A549 (cell line): ENCODE measurements at places on chromosomes 2 and 18.

DNA sequence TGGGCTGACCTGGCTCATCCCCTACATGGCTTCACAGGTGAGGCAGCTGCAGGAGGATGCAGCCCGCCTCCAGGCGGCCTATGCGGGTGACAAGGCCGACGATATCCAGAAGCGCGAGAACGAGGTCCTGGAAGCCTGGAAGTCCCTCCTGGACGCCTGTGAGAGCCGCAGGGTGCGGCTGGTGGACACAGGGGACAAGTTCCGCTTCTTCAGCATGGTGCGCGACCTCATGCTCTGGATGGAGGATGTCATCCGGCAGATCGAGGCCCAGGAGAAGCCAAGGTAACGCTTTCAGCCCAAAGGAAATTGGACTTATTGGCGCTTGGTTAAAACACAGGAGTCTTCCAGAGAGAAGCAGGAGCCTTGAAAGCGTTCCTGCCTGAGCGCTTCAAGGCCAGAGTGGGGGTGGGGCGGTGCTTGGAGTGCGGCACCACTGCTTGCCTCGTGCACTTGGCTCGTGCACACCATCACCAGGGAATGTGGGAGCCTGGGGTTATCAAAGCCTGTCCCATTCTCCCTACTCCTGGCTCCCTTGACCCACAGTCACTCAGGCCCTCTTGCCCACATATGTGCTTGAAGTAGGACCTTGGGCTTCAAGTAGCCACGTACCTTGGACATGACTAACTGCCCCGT lies 69.8 kb upstream of the EML6 start:
- no peak for DNase-seq

DNA sequence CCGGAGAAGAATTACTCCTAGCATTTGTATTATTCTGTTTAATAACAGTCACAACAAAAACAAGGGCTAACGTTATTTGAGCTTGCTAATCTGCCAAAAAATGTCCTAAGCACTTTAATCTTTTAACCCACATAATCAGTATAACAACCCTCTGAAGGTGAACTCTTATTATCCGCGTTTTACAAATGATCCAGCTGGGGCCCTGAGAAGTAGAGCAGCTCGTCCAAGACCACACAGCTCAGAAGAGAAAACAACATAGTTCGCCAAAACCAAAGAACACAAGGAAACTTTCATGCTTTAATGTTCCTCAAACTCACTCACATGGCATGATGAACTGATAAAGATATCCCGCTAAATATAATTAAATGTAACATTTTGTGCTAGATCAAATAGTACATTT lies 159.7 kb upstream of the ZNF236 start:
- DNase-seq, result no peak

DNA sequence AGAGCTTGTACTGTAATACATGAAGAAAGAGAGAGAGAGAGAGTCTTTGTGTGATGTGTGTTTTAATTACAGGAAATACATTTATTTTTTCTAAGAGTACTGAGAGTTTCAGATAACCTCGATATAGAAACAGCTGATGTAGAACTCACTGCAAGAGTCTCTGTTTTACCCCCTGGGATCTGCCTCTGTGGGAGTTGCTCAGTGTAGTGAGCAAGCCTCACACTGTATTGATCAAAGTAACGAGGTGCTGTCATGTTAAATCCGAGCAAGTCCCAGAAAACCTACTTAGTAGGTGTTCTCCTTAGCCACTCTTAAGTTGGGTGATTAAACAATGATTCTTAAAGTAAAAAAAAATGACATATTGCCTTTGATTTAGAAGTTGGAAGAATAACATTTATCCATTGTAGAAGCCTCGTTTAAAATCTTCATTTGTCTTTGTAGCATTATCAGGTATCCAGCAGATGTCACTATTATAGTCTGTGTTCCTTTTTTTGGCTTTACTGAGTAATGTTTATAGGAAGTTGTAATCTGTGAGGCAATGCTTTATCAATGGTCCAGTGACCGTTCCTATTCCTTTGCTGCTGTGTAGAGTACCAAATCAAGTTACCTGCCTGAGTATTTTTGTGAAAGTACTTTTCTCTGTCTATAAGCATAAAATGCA lies 219.0 kb downstream of the MYO3B start:
- no peak for DNase-seq

- no peak for DNase-seq
These were observed 455 bp downstream of the PREPL start for GRCh38 chr2:44360749-44361329.

DNA sequence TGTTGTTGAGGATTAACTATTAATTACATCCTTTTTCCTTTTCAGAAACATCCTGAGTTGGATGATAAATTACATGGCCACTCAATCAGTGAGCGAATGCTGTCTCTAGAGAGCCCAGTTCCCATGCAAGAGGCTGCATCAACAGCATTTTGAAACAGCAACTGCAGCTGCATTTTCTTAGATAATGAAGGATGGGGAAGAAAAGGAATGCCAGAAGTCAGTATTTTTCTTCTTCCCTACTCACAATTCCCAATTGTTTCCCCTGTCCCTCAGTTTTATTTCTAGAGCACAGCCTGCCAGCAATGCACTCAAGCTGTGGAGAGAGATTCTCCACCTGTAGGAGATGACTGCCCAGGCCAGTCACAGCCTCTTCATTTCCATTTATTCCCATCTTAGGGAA lies 6.9 kb downstream of the SCN7A start:
- no peak for DNase-seq

DNA sequence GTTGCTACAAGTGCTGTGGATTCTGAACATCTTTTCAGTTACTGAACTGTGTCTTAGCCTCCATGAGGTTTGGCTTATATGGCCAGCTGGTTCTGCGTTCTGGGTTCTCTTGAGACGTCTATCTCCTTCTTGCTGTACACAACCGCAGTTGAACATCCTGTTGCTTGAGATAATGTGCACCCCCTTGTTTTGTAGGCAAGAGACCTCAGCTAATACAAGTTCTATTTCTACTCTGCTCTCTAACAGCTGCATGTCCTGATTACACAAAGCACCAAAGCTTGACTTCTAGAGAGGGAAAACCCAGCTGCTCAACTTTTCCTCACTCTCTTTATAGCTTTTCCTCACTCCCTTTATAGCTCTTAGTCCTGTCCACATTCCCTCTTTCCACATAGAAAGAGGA lies 176.0 kb downstream of the LTBP1 start:
- DNase-seq, result no peak

GRCh38 chr2:37679072-37679695 lies 7.7 kb upstream of the CDC42EP3 start:
- DNase-seq, result no peak

GRCh38 chr2:121019756-121020155 lies 265.2 kb downstream of the TFCP2L1 start:
- DNase-seq, result no peak

DNA sequence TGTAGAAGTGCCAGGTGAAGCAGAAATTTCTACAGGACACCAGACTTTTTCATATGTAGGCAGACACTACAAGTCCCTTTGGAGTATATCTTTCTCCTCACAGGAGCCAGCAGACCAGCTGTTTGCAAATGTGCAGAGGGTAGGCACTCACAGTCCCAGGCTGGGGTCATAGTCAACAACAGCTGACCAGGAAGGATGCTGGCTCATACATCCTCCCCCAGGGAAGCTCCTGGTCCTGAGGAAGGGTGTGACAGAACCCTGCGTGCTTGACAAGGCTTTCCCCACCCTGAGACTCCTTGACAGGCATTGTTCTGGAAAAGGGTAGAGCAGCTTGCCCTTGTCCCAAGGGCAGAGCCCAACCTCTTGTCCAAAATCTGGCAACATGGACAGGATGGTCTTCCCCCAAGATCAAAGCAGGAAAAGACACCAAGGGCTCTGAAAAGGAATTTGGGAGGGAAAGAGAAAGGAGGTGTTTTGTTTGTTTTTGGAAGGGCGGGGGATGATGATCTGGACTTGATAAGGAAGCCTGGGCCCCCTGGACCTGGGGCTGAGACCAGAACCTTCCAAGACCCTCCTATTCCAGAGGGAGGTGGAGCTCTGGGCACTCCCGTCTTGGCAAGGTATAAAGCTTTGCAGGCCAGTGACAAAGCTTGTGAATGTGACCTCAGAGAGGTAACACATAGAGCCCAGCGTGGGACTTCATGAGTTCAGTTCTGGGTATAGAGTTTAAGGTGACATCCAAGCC lies 87.1 kb downstream of the GFPT1 start:
- DNase-seq, result no peak

GRCh38 chr2:48240912-48241311 lies 289.0 kb upstream of the STON1 start:
- no peak for DNase-seq

DNA sequence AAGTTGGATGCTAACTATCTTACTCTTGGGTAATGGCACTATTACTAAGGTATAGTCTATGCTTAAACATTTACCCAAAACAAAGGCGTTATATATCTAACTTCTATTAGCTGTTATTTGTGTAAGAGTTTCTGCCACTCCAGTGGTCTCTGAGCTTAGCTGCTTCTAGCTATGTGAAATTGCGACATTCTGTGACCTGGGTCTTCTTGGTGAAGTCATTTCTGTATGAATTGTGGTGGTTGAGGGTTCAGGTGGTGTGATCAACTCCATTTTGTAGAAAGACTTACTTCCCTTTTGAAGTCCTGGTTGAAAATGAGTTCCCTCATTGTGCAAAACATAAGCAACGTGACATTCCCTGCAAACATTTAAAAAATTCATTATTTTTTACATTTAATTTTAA lies 221.6 kb downstream of the PIK3C3 start:
- no peak for DNase-seq

GRCh38 chr2:238945433-238946150 lies 97.7 kb downstream of the TWIST2 start:
- DNase-seq, result peak; percentile 22

GRCh38 chr2:215664847-215665525 lies 229.1 kb upstream of the FN1 start:
- DNase-seq, result peak; percentile 63

- no peak for DNase-seq
These were observed 2.2 kb downstream of the CCDC102B start for GRCh38 chr18:68800075-68800474.

- peak; percentile 32 for DNase-seq
These were observed 5.0 kb downstream of the RUFY4 start for GRCh38 chr2:218074031-218074430.

- DNase-seq, result no peak
These were observed 82.0 kb upstream of the OTX1 start for GRCh38 chr2:62968668-62969067.

- no peak for DNase-seq
These were observed 260.5 kb downstream of the DYSF start for GRCh38 chr2:71713581-71714580.

DNA sequence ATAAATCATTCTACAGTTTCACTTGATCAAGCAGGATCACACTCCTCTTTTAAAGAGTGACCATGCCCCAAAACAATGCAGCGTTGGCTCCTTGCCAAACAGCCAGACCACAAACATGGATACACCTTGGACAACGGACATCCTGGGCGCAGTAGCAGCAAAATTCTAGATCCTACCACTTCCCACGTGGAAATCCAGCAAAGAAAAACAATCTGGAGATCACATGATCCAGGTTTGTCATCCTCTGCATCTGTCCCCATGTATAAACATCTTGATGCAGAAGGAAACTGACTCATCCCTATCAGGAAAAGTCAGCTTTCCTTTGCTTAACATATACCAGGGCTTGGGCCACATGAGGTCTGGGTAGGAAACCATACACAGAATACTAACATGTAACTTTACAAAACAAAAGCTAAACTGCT lies 53.1 kb downstream of the ZNF521 start:
- DNase-seq, result no peak
